ENCODE measurements at places on chromosomes 2 and 18.
A peak's percentile ranks its signal among the peaks of the same experiment; 100 is the strongest.

- no peak for DNase-seq
Observed at GRCh38 chr2:171855401-171855800, 38.6 kb downstream of the SLC25A12 start.

- no peak for DNase-seq
Observed at GRCh38 chr2:189360861-189361260, 80.4 kb upstream of the WDR75 start.

DNA sequence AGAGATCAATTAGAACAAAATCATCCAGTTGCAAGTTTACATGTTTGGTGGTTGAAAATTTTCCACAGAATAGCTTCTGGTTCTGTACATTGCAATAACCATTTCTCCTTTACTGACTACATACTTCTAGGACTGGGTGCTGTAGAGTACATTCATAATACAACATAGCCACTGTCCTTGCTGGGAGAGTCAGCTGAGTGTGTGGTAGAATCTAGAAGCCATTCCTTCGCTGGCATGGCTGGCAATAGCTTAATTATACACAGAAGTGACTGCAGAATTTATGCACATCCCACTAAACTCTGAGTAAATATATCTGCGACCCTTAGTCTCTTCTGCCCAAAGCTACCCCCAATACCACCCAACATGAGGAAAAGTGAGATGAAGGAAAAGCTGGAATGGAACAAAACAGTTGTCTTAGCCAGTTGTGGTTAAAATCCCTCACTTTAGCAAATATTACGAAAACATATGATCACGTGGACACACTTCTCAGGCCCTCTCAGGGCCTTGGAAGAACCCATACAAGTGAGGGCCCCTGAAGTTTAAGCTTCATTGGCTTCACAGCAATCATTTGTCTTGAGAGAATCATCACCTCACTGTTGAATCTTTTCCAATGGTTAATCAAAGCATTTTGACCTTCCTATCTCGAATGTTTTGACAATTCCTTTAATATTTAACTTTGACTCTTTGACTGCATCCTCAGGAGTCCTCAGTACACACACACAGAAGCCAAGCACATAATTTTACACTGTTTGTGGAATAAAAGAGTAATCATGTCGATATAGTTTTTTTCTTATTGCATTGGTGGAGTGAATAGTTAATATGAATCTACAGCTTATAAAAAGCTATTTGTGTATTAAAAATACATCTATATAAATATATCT is 225.1 kb downstream of the ZNF385B start:
- DNase-seq = no peak

- DNase-seq = no peak
Observed at GRCh38 chr18:48800466-48800865, 150.3 kb downstream of the SMAD7 start.

DNA sequence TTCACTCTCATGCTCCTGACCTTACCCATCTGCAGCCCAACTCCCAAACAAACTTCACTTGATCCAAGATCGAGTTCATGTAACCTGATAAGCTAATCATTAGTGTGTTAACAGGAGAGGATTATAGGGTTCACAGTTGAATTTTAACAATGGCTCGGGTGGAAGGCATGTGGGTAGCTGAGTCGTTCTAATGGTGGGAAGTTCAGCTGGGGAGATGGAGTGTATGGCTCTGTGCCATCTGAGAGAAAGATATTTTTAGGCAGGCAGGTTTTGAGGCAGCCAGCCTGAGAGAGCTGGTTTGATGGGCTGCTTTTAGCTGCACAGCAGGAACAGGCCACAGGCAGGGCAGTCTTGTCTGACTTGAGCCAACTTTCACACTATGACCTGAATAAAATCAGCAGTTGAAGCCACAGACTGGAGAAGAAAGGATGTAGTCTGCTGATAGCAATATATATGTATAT is 17.7 kb upstream of the NFE2L2 start:
- DNase-seq = no peak

DNA sequence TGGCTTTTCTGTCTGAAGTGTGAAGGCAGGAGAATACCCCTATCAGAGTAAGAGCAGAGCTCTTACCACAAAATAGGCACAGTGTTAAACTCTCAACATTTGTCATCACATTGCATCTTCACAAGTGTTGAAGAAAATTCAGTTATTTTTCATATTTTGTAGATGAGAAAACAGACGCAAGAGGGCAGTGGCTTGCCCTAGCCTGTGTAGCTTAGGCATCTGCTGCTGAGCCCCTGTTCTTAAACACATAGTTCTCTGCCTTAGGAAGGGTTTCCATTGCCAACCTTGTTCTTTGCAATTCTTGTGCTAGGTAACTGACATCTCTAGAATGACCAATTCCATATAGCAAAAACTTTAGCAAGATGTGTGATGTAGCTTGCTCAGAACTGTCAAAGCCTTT is 112.7 kb upstream of the RMDN2 start:
- no peak for DNase-seq

DNA sequence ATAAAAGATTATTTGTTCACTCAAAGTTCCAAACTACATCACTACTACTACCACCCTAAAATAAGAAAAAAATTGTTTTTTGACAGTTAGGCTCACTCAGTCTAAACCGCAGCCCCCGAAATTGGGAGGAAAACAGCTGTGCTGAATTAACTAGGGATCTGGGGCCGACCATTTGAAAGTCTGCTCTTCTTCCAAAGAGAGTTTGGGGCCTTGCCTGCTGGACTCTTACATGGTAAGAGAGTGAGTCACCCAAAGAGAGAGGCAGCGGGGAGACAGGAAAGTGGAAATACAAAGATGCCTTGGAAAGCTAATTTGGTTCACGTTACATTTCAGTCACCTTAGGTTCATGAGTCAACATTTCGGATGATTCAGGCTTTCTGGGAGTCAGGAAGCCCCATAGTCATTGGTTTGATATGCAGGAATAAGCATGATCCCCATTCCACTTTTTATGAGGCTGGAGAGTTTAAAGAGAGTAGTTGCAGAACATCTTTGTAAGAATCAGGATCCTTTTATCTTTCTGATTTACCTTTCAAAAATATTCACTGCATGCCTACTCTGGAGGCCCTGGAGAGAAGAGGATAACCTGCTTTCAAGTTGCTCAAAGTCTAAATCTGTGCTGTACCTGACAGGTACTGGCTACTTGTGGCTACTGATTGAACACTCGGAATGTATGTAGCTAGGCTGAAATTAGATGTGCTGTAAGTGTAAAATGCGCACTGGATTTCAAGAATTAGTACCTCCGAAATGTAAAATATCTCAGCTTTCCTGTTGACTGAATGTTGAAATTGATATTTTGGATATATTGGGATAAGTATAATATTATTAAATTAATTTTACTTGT is 995 bp upstream of the RTN4 start:
- peak; percentile 21 for DNase-seq

GRCh38 chr18:2979129-2979528 is 33.8 kb downstream of the LPIN2 start:
- no peak for DNase-seq

GRCh38 chr18:45978084-45978483 is 11.0 kb upstream of the EPG5 start:
- no peak for DNase-seq

DNA sequence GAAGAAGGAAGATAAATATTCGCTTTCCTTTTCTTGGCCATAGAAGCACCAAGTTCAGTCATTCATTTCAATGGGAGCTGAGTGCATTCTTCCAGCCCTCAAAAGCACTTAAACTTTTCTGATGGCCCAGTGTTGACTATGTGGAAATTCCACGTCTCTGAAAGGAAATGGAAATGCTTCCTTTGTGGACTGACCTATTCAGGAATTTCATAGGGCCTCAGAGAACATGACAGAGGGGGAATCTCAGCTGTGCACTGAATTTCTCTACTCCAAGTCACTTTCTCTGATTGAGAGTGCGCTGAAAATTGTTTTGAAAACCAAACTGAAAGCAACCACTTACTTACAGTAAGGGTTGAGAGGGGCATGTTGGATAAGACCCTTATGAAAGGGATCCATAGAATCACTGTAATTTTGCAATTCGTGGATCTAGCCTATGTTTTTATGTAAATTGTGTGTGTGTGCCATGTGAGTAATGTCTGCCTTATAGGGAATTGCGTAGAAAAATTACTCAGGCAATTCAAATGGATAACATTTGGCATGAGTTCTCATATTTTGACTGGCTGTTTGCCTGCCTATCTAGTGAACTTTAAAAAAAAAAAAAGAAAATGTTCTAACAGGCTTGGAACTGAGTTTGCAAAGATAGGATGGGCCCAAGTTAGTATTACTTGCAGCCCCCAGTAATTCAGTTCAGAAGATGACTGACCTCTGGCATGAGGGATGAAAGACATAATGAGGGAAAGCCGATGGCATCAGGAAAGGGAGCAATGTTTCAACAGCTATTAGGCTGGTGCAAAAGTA is 437.0 kb downstream of the PTPRM start:
- no peak for DNase-seq

DNA sequence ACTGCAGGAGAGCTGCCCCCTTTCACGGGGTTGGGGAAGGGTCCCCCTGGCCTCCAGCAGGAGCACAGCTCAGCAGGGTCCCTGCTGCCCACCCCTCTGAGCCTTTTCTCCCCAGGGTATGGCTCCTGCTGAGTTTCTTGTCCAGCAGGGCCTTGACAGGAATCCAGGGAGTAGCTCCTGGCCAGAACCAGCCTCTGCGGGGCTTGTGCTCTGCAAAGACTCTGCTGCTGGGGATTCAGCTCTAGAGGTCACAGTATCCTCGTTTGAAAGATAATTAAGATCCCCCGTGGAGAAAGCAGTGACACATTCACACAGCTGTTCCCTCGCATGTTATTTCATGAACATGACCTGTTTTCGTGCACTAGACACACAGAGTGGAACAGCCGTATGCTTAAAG is 21.2 kb downstream of the FOSL2 start:
- no peak for DNase-seq

DNA sequence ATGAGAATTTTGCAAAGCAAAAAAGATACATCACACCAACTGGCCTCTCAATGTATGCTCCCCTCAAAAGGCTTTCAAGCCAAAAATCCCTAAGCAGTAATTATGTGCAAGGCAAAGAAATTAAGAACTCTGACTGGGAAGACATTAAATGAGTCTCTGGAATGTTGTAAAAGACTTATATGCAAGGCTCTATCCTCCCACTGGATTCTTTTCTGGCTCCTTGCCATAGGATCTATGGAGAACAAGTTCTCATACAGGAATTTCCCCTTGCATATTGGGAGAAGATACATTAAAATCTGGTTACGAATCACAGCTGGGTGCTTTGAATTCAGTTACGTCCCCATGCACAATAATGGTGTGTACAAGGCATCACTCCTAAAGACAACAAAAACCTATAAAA is 73.4 kb upstream of the ATL2 start:
- no peak for DNase-seq

Measured in activated CD4-positive, alpha-beta T cell treated with anti-CD3 and anti-CD28 coated beads, Interleukin-2, amount 50 U/mL, for 24 hours (primary cell).